ENCODE measurements at places on chromosomes 5 and 9. TPM values are rescaled to one million over a fixed set of nuclear protein-coding genes. Genes with fewer than 3 reads are reported as not detected.

Gene HK3
- total RNA-seq, result 1.8 TPM

Gene GABRG2
- total RNA-seq, result not detected

Gene PCSK1
- total RNA-seq, result 0.16 TPM

Gene TEX48
- not detected for total RNA-seq

Gene REXO4
- total RNA-seq, result 11.0 TPM

Gene BBLN
- total RNA-seq, result 34.6 TPM

Gene PCDHGC5
- 3.5 TPM for total RNA-seq

Gene CD14
- 137 TPM for total RNA-seq

Gene DBH
- 0.09 TPM for total RNA-seq

Gene ATG12
- 24.6 TPM for total RNA-seq

Gene ZNF346
- 7.4 TPM for total RNA-seq

Gene CTNND2
- total RNA-seq, result 29.6 TPM

Gene LIX1
- total RNA-seq, result not detected

Gene PDGFRB
- 101 TPM for total RNA-seq

Gene SPARC
- 375 TPM for total RNA-seq

Gene CD274
- total RNA-seq, result 12.9 TPM

Gene GNA14
- total RNA-seq, result 1.5 TPM

Gene LTC4S
- 10.6 TPM for total RNA-seq

Gene SYNPO
- total RNA-seq, result 589 TPM

Gene TLR4
- 13.8 TPM for total RNA-seq

Data from heart right ventricle (tissue), 16 donors.